D341Med (cell line): ENCODE measurements at places on chromosomes 1 and 21.

DNA sequence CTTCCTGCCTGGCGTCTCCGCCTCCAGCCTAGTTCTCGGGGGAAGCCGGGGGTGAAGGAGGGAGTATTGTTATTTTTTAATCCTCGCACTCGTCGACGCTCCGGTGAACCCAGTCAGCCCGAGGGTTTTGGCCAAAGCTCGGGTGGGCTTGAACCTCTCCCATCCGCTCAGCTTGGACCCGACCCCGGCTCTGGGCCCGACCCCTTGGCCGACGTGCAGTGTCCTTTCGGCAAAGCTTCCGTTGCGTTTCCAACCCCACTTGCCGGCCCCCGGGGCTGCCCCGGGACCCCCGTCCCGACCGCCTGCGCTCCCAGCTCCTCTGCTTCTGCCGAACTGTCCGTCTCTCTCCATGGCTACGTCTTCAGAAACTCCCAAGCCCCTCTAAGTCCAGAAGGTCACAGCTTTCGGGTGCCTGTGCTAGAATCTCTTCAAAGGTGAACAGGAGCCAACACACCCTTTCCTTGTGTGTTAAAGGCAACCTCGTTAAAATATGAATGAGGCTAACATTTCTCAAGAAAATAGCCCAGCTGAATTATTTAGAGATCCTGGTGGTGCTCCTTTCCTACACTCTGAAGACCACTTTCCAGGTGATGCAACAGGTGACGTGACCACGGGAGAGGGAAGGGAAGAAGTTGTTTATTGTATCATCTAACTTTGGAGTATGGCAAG lies 647 bp downstream of the DESI2 start:
- no peak for DNase-seq

GRCh38 chr1:51253691-51254090 lies 17.6 kb downstream of the RNF11 start:
- no peak for DNase-seq

GRCh38 chr1:84110629-84111028 lies 33.4 kb upstream of the PRKACB start:
- DNase-seq = no peak

- no peak for DNase-seq
These were observed 60.4 kb downstream of the DNTTIP2 start for GRCh38 chr1:93818570-93818959.

DNA sequence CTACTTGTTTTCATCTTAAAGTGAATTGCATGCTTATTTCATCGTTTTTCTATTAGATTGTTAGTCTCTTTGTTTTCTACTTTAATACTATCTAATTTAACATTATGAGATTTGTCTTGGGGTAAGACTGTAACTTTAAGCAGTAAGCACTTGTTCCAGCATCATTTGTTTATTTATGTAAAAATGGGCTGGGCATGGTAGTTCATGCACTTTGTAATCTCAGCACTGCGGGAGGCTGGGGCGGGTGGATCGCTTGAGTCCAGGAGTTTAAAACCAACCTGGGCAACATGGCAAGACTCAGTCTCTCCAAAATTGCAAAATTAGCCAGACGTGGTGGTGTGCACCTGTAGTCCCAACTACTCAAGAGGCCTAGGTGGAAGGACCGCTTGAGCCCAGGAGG lies 15.3 kb upstream of the PAXBP1 start:
- no peak for DNase-seq

DNA sequence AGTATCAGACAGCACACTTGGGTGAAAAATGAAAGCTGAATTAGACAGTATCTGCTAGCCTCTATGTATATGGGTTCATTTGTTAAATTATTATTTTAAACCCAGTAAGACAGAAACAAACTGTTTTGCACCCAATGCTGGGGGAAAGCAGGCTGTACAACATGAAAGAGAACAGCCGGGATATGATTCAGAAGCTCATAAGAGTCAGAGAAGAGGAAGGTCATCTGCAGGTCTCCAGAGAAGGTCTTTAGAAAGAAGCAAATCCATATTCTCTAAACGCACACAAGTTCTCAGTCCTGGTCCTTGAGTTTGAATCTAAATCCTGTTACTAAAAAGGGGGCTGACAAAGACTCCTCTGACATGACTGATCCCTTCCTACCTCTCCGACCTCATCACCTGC lies 155.1 kb downstream of the SIPA1L2 start:
- DNase-seq = no peak

- DNase-seq = no peak
These were observed 11.4 kb upstream of the TBX15 start for GRCh38 chr1:118999348-119000071.

DNA sequence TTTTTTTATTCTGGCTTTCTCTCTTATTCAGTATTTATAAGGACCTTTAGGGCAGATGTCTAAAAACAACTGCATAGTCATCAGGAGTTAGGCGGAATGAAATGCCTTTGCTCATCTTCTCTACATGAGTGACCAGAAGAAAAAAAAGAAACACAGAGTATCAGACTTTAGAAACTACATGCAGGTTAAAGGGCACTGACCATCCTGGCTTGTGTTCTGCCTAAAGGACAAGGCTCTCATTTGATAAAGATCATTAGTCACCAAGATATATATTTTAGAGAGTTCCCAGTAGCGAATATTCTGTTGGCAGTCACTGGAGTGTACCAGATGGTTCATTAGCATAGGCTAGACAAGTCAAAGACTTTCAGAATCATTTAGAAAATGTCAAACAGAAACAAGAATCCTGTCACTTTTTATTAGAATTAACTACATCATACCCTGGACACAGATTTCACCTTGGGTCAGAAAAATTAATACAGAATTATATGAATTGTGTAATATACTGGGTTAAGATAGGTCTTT lies 145.6 kb downstream of the NR5A2 start:
- DNase-seq = no peak

DNA sequence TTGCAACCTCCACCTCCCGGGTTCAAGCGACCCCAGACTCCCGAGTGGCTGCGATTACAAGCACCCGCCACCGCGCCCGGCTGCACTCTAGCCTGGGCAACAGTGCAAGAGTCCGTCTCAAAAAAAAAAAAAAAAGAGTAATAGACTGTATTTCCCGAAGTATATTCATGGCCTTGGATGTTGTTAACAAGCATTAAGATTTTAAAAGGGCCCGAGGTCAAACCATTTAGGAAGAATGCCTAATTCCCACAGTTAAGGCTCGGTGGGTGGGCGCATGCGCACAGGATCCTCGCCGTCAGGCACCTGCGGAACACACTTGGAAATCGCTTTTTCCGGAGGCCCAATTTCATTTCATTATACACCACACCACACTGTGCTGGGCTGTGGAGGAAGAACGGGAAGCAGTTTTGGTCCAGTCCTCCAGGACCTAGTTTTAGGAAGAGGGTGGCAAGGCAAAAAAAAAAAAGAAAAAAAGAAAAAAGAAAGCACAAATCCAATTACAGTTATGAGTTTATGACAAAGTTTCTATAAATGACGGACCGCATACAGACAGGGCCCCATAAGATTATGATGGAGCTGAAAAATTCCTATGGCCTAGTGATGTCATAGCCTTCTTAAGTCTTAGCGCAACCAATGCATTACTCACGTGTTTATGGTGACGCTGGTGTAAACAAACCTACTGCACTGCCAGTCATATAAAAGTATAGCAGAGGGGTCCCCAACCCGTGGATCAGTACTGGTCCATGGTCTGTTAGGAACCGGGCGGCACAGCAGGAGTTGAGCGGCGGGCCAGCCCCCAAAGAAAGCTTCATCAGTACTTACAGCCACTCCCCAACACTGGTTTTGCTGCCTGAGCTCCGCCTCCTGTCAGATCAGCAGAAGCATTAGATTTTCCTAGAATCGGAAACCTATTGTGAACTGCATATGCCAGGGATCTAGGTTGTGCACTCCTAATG lies 38.2 kb downstream of the H3-3A start:
- DNase-seq = peak; percentile 36

GRCh38 chr1:110309767-110310166 lies 29.4 kb upstream of the RBM15 start:
- no peak for DNase-seq

DNA sequence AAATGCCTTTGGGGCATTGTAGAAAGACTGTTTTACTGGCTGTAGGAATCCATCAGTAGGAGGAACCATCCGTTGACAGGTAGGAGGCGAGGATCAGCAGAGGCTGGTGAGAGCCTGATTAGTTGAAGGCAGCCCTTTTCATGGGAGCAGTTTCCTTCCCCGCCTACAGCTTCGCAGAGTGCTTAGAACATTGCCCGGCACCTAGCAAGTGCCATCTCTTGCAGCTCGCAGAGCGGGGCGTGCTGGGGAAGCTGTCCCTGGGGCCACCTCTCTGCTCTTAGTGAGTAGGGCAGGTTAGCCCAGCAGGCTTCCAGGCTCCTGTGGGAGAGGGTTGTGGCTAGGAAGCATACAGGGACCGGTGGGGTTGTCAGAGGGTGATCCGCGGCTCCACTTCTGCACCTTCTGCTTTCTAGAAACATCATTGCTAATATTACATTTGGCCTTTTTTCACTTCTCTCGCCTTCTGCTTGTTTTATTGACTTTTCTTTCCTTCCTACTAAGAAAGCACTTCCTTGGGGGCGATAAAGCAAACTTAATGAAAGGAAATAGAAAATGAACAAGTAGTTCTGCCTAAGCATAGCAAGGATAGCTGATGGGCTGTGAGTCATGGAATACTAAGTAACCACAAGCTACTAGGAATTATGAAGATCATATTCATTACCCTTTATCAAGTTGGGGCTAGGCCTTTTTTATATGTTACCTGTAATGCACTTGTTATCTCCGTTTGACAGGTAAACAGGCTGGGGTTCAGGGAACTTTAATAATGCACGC lies 176.7 kb downstream of the GALNT2 start:
- no peak for DNase-seq

- DNase-seq = peak; percentile 30
These were observed 5.9 kb downstream of the MAP7D1 start for GRCh38 chr1:36161641-36162531.

DNA sequence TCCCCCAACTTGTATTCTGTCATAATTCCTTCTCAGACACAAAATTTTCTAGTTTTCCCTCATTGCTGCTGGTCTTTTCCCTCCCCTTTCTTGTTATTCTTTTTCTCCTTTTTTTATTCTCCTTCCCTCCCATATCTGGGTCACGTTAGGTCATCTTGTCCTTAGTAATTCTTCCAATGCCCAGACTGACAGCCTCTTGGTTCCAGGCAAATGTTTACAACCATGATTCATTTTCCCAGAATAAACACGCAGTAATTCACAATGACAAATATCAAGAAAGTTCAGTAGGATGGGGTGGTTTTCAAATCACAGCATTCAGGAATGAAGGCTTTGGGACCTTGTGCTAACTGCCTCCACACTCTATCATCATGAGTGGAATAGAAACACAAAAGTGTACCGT lies 25.2 kb downstream of the NHLH2 start:
- no peak for DNase-seq
